ENCODE measurements at places on chromosomes 16 and 17. TPM values are rescaled to one million over a fixed set of nuclear protein-coding genes. Genes with fewer than 3 reads are reported as not detected.

DNA sequence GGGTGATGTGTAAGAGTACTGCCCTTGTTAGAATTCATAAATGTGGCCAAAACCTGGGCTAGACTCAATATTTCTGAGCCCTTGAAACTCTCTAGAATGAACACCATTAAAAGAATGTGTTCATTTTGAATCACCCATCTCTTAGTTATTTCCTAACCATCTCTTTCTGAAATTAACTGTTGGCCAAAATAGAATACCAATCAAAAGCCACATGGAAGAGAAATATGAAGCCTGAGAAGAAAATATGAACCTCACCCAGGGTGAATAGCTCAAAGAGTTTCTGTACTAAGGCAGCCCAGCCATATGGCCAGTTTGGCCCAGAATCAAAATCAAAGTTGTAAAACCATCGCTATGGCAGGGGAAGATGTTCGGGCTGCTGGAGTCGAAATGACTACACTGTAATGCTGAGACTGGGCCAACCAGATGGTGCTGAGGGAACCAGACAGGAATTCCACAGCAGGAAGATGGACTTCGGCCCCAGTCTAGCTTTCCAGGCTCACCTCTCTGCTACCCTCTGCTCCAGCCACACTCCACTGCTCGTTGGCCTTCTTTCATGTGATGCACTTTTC is 154.3 kb upstream of the ZFHX3 start:
- DNase-seq, result no peak

Gene RGS9
- total RNA-seq, result 8.5 TPM

Gene KRTAP2-3
- not detected for total RNA-seq

Gene C16orf92
- not detected for total RNA-seq

DNA sequence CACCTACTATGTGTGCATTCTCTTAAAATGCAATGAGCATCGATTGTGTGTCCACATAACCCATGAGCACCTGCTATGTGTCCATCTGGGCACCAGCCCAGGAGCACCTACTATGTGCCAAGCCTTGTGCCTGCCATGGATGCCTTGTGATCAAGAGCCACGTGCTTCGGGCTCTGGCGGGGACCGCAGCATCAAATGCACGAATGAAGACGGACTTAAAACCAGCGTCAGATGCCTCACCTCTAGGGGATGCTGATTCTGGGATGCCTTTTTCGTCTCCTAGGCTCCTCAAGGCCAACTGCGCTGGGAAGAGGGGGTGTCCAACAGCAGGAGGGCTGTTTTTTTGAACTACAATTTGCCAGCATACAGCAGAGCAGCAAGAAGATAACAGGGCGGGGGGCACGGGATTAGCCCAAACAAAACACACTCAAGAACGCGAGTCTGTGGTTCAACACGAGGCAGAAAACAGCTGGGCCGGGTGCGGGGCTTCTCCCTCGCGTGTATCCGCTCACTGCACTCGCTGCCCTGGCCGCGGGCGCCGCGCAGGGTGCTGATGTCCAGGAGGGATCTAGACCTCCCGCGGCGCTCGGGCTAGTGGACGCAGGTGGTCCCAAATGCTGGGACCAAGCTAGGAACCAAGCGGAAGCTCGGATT is 1.2 kb upstream of the GLIS2 start:
- DNase-seq, result no peak

- peak; percentile 79 for DNase-seq
These were observed at the start of gene CHRNB1 for GRCh38 chr17:7444682-7445618. TSS of gene CHRNB1 (plus strand) at chr17:7445061. CDS start at chr17:7445128, 67 bp downstream.

GRCh38 chr17:7840875-7841274 is 6.9 kb downstream of the KDM6B start:
- DNase-seq, result no peak

Gene OR1A1
- total RNA-seq, result not detected

- no peak for DNase-seq
These were observed 24.1 kb upstream of the KRT24 start for GRCh38 chr17:40727447-40728231.

All from endothelial cell (in vitro differentiated cells).